ENCODE measurements at places on chromosomes 5 and 9.

DNA sequence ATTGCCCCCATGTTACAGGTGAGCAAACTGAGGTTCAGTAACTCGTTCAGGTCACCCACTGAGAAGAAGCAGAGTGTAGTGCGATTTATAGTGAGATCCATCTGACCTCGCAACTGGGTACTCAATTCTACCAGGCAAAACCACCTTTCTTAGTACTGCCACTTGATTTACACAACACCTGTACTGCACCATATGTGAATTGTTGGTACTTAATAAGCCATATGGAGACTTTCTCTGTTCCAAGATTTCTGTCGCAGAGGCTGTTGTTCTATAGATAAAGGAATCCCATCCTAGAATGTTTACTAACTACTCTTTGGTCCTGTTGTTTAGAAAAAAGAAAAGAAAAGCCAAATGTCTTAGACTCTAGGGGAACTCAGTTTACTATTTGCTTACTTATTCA lies 287.5 kb downstream of the KCTD16 start:
- no peak for DNase-seq

DNA sequence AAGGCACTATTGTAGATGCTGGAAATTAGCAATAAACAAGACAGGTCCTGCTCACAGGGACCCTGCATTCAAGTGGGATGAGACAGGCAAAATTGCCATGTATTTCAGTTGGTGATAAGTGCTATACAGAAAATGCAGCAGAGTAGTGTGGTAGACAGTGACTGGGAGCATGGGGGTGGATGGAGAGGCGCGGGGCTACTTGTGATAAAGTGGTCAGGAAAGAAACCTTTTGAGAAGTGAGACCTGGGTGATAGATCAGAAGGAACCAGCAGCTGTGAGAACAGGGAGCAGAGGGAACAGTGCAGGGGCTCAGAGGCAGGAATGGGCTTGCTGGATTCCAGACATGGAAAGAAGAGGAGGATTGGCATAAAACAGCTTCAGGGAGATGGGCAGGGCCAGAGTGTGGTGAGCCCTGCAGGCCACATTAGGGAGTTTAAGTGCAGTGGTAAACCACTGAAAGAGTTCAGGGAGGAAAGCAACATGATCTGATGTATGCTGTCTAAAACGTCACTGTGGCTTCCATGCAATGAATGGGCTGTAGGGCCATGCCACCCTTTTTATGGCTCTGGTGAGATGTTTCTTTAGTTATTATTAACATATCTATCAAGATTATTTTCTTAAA lies 7.3 kb downstream of the CRHBP start:
- no peak for DNase-seq

DNA sequence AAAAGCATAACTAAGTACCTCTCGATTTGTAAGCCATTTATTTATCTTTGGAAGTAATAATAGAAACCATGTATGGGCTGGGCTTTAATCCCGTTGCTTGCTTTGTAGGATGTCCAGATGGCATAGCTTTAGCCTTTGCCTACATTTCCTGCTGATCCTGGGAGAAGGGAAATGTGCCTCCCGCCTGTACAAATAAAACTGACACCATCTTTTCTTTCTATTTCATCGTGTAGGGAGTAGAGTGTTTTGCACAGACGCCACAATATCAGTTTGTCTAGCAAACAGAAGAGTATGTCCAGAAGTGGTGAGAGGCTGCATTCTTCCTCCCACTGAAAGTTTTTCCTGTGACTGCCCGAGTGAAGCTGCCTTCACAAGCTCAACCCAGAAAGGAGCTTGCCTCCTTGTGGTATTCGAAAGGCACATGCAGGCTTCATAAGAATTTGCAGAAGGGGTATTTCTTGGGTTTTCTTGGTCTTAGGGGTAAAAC lies 24.7 kb upstream of the TJP2 start:
- DNase-seq, result no peak

- DNase-seq, result no peak
These were observed 152.3 kb downstream of the NR3C1 start for GRCh38 chr5:143251190-143251589.

DNA sequence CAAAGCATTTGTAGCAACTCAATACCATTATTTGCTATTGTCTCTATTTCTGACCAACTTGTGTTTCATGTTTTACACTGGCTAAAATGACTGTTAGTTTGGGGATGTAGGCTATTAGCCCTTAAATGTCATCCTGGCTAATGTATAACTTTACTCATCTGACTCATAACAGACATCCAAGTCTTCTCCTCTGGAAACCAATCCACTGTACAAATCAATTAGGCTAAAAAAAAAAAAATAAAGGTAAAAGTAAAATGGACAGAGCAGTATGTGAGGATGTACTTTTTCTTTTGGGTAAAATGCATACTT lies 20.6 kb downstream of the MEGF9 start:
- no peak for DNase-seq

- no peak for DNase-seq
These were observed 27.6 kb downstream of the TMEM245 start for GRCh38 chr9:109092051-109092580.

GRCh38 chr5:69079556-69079955 lies 14.3 kb upstream of the SLC30A5 start:
- DNase-seq, result no peak

DNA sequence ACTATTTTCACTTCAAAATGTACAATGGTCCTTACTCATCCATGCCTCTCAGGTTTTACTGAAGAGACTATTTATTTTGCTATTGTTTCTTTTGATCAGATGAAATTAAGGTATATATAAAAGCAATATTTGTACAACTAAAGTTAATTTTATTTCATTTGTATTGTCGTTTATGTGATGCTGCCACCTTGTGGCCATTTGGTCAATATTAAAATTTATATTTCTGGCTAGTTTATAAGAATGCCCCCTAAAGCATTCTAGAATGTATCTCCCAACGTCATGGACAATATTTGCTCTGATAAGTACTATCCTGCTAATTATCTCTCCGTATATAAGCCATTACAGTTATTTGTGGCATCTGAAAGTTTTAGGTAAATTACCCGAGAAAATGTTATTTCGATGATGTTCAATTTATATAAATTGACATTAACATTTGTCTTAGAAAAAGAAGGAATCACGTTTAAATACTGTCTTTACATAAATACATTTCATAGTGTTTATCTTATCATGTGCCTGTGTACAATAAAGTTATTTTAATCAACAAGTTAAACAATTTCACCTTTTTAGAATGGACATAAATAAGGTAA lies 680.0 kb downstream of the TAF11L14 start:
- DNase-seq, result no peak

- DNase-seq, result no peak
These were observed 63.3 kb downstream of the CARTPT start for GRCh38 chr5:71782393-71782770.

All from PC-9 (cell line).